ENCODE measurements at places on chromosomes 5 and 9.

DNA sequence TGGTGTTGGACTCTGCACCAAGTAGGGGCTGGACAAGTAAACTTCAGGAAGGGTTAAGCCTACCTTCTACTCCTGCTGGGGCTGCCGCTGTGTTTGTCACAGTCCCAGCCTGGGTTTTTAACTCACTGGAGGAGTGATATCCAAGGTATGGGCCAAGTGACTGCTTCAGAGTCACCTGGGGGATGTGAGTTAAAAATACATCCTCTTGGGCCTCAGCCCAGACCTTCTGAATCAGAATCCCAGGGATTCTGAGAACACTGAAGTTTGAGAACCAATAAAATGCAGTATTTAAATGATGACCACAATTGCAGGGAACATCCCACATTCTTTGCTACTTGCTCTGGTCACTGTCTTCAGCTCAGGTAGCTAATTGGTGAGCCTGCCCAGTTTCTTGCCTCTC lies 95.1 kb upstream of the DNAH5 start:
- DNase-seq: no peak

- DNase-seq: no peak
Measured at GRCh38 chr5:97118261-97119006, 24.0 kb downstream of the LIX1 start.

GRCh38 chr9:13524245-13524644 lies 244.8 kb upstream of the MPDZ start:
- no peak for DNase-seq

GRCh38 chr5:102762095-102762534 lies 7.0 kb downstream of the PAM start:
- no peak for DNase-seq

GRCh38 chr9:124047251-124047672 lies 35.7 kb downstream of the LHX2 start:
- no peak for DNase-seq

DNA sequence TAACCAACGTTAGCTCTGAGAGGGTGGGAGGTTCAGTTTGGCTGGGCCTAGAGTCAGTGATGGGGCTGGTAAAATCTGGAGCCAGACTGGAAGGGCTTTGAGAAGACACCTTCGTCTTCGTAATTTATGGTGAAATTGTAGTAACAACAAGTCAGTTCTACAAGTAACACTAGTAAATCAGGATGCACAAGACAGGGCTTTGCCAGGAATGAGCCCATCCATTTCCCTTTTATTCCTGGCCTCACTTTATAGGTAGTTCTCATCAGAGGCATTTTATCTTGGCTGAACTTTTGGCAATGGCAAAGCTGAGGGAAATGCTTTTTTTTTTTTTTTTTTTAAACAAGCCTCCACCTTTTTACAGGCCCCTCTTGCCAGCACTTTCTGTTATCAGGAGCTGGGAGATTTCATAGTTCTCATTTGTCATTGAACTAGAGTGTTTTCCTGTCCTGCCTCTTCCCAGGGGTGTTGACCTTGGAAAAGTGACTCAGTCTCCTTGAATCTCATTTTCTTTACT lies 110.5 kb upstream of the KLF4 start:
- DNase-seq: no peak

- DNase-seq: no peak
Measured at GRCh38 chr5:174338185-174339010, 292.9 kb downstream of the NSG2 start.

DNA sequence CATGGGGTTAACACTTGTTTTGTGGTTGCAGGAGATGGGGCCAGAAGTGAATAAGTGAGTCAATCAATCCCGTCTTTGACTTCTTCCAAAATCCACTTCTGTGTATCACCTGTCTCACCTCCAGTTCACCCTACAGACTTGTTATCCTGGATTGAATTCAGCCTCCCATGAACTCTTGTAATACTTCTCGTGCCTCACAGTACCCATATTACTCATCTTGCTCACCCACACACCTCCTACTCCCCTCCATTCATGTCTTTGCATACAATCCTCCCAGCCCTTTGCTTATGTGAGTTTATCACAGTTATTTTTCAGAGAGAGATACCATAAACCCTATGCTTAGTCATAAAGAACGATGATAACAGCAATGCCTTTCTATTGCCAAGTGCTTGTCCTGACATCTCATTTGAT lies 52.9 kb upstream of the PAPPA start:
- no peak for DNase-seq

DNA sequence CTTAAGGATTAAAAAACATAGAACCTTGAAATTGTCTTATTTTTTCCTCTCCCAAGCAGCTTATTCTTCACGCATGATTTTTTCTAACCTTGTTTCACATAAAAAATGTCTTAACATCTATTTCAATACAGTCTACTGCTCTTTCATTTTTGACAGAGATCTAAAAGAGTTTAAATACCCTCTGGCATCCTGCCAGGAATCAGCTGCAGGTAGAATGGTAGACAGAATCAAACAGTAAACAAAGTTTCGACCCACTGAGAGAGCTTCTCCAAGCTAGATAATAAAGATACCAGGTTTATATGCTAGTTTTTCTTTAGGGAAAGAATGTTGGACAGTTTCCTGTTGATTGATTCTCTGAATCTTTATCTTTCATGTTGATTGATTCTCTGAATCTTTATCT lies 555.8 kb upstream of the CDH9 start:
- DNase-seq: no peak

- DNase-seq: no peak
Measured at GRCh38 chr9:110748251-110748893, 79.8 kb downstream of the MUSK start.

All from CD14-positive monocyte (primary cell).